ENCODE measurements at places on chromosomes 5 and 9.
A peak's percentile ranks its signal among the peaks of the same experiment; 100 is the strongest.

GRCh38 chr9:82903503-82903902, 159.4 kb downstream of the RASEF start:
- DNase-seq = no peak

- DNase-seq = no peak
Observed at GRCh38 chr9:123493627-123494026, 137.6 kb downstream of the CRB2 start.

DNA sequence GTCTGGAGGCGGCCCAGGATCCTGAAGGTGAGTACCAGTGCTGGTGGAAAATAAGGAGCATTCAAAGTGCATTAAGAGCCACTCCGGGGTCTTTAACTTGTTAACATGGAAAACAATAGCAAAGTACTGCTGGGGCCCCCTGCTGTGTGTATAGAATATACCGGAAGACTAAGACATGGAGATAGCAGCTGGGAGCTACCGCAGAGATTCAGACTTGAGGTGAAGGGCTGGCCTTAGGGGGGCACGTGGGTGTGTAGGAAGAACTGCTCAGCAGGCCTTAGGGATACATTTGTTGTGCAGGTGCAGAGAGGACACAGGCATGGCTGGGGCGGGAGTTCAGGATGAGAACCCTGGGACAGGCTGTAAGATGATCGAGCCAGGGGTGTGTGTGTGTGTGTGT, 1.2 kb upstream of the DMRT1 start:
- DNase-seq = no peak

DNA sequence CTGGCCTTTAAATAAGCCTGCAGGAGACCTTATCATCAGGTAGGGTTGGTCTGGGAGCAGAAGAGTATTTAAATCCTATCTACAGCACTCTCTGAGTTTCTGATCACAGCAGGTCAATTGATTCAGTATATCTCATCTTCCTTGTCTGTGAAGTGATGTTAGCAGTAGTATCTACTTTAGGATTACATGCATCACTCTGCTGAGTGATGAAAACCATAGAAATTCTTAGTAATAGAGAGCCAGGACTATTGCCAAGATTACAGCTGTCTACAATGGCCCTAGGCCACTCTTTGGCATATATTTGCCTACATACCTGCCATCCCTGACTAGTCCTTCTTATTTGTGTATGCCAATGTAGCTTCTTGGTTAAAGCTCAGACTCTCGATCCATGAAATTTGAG, 183.8 kb downstream of the ASTN2 start:
- no peak for DNase-seq

DNA sequence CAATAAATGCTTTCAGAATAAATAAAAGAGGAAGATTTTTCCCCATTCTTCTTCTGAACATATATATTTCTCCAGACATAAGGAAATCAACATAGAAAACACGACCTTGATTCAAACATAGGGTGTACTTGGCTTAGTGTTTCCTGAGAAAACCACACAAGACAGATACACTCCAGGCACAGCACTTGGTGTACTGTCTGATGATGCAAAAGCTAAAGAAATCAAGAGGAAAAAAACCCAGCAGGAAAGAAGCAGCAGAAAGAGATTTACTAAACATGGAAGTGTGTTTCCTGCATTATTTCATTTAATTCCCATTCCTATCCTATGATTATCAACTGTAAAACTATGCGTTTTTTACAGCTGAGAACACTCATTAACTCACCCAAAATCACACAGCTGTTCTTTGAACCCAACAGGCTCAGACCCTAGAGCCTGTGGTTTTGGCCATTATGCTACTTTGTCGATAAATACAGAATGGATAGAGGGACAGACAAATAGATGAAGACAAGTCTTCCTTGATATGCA, 46.1 kb downstream of the NIPAL4 start:
- no peak for DNase-seq

DNA sequence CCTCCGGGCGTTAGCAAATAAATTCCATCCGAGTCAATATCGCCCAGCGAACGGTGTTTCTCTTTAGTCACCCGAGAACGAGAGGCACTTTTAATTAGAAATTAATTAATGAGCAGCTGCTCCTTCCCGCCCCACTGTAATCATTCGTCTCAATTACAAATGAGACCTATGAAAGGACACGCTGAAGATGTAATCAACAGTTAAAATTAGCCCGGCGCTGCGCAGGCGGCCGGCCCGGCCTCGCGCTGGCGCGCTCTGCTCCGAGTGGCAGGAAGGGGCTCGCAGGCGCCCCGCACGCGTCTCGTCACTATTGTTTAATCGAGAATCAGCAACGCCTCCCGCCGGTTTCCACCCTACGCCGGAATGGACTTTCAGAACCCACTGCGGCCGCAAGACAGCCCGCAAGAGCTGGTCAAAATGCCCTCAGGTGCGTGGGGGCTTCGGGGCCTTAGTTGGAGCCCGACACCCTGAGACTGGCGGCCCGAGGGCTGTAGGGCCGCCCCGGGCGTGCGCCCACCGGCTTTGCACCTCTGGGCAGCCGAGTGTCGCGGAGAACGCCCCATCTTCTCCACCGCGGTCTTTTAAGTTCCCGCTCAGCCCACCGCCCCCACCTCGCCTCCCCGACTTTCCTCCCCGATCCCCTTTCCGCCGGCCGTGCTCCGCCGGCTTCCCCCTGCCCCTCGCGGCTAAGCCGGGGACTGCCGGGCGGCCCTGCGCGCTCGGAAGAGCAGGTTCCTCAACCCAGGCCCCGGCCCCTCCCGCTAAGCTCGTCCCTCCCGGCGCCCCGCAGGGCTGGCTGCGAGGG, 597 bp upstream of the IRX4 start:
- DNase-seq = no peak

- DNase-seq = no peak
Observed at GRCh38 chr5:16726538-16726946, 109.7 kb upstream of the RETREG1 start.

- no peak for DNase-seq
Observed at GRCh38 chr9:15499139-15499538, 11.6 kb downstream of the PSIP1 start.

GRCh38 chr5:90933298-90933697, 374.7 kb downstream of the ADGRV1 start:
- no peak for DNase-seq

- no peak for DNase-seq
Observed at GRCh38 chr5:67844924-67845323, 370.6 kb upstream of the PIK3R1 start.

DNA sequence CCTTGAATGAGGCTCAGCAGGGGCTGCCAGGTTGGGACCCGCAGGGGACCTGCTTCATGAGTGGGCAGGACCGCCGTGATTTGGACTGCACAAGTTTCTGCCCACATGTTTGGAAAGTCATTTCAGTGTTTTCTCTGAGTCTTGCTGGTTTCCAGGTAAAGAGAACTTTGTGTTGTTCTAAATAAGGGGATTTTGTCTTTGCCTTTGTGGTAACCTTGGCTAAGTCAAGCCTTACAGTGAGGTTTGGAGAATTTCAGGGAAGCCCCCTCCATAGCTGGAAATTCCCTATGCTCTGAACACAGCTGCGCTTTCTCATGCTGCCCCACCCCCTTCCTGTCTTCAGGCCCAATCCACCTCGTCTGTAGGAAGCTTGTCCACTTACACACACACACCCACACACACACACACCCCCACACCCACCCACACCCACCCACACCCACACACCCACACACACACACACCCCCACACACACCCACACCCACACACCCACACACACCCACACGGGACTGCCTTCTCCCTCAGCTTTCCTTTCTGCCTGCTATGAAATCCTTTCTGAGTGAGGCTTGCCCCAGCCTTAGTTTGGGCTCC, 270.1 kb downstream of the HSPA4 start:
- DNase-seq = no peak

DNA sequence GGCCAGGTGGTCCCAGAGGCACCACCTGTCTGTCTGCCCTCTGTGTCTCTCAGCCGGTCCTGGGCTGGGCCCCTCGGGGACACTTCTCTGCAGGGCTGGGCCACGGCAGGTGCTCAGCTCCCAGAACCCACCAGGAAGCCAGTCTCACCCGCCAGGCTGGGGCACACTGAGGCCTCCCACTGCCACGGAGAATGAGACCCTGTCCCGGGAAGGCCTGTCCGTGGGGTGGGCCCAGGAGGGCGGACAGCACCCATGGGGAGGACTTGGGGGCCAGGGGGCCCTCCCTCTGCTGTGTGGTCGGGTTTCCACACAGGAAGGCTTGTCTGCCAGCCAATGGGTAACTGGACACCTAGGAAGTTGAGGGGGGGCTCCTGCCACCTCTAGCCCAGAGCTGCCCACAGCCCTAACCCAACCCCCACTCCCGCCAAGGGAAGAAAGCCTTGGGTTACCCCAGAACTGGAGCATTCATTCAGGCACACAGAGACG, 4.1 kb upstream of the TUBB4B start:
- no peak for DNase-seq

DNA sequence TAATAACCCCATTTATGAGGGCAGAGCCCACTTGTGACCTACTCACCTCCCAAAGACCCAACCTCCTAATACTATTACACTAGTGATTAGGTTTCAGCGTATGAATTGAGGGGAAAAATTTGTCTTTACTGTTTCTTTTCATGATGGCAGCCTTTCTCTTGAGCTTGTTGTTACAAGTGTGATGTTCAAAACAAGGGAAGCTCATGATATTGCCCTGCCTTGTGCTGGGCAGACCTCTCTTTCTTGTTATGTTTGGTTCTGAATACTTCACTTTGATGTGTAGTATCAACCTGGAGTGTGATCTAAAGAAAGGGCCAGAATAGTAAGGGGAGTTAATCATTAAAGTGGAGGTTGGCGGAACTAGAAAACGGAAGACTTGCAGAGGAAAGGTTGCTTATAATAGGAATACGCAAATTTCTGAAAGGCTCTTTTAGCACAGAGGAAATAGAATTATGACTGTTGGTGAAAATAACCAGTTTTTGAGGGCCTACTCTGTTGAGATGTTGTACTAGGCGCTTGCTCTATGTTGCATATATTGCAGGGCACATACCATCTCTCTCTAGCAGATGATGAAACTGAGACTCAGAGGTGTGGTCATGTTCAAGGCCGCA, 68.2 kb downstream of the MELK start:
- no peak for DNase-seq

GRCh38 chr9:38761999-38762398, 42.1 kb upstream of the FAM240B start:
- DNase-seq = no peak

- DNase-seq = no peak
Observed at GRCh38 chr9:98750364-98751060, 41.8 kb upstream of the GABBR2 start.

GRCh38 chr5:41524174-41524573, 13.8 kb upstream of the PLCXD3 start:
- no peak for DNase-seq

- no peak for DNase-seq
Observed at GRCh38 chr5:66829358-66829674, 233.1 kb downstream of the MAST4 start.

DNA sequence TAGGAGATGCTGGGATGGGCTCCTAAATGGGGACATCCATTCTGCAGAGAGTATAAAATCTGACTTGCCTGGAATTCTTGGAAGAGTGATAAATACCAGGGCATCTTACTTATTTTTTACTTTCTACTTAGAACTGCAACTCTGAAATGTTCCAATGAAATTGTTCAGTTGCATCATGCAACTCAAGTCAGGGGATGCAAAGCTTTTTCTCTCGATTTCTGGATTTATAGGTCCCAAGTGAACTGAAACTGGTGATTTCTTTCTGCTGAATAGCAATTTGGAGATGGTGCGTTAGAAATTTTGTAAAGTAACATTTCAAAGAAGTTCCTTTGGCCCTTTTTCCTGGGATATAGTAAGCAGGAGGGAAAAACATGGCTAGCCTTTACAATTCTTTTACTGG, 238.4 kb upstream of the CD180 start:
- no peak for DNase-seq

- no peak for DNase-seq
Observed at GRCh38 chr9:95920017-95920416, 44.5 kb downstream of the ERCC6L2 start.

DNA sequence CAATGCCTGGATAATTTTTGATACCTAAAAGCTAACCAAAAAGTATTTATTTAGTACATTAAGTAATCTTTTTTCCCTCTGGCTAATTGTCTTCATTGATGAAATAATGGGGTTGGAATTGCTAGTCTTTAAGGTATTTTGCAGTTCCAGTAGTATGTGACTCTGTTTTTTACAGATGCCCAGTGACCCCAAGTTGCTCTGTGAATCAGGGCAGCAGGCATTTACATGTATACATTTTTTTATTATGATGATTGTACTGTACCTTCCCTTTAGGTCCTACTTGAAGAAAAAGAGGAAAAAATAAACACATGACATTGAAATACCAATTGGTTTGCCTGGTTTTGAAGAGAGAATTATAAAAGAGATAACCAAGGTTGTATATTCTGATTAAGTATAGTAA, 385.5 kb downstream of the ADGRV1 start:
- DNase-seq = no peak

DNA sequence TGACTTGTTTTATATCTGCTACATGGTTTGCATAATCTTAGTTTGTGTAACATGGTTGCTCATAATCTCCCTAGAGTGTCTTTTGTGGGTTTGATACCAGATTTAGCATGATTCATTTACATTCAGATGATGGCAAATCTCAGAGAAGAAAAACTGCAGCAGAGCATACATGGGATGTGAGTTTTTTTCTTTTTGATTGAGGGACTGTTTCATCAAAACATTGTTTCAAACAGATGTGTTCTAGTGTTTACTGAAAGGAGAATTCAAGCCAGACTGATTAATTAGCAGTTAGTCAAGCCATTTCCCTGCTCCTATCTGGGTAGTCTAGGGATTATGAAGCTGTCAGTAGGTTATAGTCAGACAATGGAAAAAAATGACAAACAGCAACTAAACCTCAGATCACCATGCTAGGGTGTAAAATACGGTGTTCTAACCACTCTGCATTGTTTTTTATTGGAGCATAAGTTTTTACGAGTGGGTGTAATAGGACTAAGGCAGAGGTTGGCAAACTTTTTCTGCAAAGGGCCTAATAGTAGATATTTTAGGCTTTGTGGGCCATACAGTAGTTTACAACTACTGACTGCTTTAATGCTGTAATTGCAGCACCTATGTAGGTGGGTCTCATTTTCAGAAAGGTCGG, 10.5 kb upstream of the GDNF start:
- DNase-seq = no peak

- DNase-seq = peak; percentile 99
Observed at GRCh38 chr5:28542987-28543386, 1504.6 kb upstream of the CDH9 start.

GRCh38 chr5:86095092-86095491, 522.6 kb upstream of the COX7C start:
- DNase-seq = no peak

GRCh38 chr5:180646289-180646962, 3.0 kb downstream of the FLT4 start:
- no peak for DNase-seq

DNA sequence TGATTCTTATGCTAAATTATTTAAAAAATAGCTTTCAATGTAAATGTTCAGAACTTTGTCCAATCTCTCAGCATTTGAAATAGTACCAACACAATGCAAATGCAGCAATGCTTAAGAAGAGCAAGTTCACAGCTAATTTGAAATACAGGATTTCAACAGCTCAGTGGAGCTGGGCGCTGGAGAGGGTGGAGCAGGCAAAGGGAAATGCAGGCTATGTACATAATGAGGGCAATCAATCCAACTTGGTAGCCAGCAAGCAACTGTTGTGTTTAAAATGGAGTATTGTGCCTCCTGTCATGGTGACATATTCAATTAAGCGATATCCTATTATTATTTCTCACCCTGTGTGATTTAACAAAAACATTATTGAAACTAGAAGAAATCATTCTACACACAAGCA, 568.8 kb downstream of the PSAT1 start:
- DNase-seq = no peak

- DNase-seq = no peak
Observed at GRCh38 chr5:66994790-66995189, 201.8 kb downstream of the CD180 start.
